ENCODE measurements at places on chromosomes 2 and 18. TPM values are rescaled to one million over a fixed set of nuclear protein-coding genes. Genes with fewer than 3 reads are reported as not detected.

INO80C gene
- 13.5 TPM for total RNA-seq

LYPD6B gene
- 3.9 TPM for total RNA-seq

GALNT3 gene
- 0.39 TPM for total RNA-seq

LRRFIP1 gene
- total RNA-seq: 66.3 TPM

CYP27C1 gene
- 1.5 TPM for total RNA-seq

PROM2 gene
- 16.0 TPM for total RNA-seq

DNA sequence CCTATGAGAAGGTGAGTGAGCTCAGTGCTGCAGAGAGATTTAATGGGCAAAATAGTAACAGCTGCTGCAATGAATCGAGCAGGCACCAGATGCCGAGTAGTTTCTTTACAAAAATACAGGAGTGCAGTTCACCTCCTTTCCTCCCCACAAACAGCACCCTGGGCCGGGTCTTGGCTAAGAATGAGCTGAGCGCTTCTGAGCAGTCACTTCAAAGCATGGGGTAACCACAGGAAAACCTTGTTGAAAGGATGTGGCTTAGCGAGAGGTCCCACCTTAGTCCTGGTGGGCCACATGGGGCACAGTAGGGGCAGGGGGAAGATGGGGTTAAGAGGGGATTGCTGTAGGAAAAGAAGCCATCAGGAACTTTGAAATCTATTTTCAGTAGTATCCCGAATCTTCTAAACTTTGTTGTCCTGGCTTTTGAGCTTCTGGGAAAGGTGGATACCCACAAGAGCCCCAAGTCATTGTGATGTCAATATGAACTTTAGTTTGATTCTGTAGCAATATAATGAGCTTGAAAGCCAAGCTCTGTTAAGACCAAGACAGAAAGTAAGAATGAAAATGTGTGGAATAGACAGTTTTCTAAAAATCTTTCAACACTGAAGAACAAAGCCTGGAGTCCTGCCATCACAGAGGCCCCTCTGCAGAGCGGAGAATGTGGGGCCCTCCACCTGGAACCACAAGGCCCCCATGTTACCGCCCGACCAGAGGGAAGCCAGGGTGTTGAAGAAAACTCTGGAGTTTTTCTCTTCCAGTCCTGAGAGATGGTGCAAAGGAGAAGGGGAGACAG, 101.0 kb upstream of the ZNF236 start:
- no peak for DNase-seq

GRCh38 chr2:66832646-66833435, 397.9 kb downstream of the MEIS1 start:
- DNase-seq: peak; percentile 46

GRCh38 chr18:68780802-68781635, 16.9 kb upstream of the CCDC102B start:
- no peak for DNase-seq

- DNase-seq: no peak
Measured at GRCh38 chr2:165743442-165743841, 50.6 kb downstream of the GALNT3 start.

DNA sequence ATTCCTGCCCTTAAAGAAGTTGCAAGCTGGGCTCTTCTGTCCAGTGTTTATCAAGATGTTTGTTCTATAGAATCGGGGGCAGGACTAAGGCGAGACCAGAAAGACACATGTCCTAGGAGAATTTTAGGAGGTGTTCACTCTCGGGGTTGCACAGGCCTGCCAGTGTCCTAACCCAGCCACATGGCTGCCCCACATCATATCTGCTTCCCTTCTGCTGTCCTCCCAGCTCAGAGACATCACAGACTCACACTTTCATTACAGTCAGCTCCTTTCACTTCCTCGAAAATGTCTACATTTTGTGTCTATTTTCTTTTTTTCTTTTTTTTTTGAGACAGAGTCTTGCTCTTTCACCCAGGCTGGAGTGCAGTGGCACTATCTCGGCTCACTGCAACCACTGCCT, 10.7 kb upstream of the MRO start:
- DNase-seq: no peak

DNA sequence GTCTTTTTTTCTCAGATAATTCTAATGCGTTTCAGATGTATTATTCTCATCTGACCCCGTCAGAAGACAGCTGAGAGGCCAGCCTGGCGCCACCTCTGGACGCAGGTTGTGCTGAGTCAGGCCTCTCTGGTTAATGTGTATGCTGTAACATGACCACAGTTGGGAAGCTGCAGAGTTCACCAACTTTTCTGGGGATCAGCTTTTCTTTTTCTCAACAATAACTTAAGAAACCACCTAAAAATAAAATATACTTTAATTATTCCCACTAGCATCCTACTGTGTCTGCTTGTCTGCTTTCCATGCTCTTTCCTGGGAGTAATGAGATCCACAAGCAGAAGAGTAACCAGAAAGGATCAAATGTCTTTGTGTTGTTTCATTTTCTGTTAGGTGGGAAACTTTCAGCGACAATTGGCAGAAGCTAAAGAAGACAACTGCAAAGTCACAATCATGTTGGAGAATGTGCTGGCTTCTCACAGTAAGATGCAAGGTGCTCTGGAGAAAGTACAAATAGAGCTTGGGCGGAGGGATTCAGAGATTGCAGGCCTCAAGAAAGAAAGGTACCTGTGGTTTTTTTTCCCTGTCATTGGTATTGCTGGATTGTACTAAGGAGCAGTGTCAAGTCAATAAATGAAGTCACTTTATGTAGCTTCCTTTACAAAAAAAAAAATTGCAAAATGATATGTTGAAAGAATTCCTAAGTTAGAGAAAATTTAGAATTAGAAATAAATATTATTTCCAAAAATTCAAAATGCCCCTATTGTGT, 79.8 kb downstream of the CCDC150 start:
- peak; percentile 52 for DNase-seq

DNA sequence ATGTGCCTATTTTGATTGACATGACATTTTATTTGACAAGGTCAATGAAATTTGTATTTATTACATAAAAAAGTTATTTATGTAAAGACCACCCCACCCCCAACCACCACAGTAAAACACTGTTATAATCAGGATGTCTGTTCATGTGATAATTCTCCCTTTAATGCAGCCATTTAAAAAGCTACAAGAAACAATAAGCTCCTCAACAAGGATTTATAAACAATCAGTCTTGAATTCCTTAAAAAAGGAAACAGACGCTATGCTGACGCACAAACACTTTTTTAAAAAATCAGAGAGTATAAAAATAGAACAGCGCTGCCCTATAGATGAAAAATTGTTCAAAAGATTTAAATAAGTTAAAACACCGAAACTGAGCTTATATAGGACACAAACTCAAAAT, 102.2 kb downstream of the SOS1 start:
- no peak for DNase-seq

GRCh38 chr18:3872641-3873040, 422.7 kb downstream of the TGIF1 start:
- DNase-seq: no peak

DNA sequence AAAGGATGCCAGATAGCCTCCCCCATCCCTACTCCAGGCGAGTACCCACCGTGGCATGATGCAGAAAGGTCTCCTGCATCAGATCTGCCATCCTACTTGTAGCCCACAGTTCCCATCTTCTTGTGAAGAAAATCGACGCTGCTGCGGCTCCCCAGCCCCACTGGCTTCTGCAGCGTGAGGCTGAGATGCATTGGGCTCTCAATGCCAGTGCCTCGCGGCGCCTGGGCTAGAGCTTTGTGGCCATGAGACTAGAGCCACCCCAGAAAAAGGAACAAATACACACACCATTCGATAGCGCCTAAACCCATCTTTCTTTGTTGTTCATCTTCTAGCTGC, 2.8 kb downstream of the NOL4 start:
- no peak for DNase-seq

DNA sequence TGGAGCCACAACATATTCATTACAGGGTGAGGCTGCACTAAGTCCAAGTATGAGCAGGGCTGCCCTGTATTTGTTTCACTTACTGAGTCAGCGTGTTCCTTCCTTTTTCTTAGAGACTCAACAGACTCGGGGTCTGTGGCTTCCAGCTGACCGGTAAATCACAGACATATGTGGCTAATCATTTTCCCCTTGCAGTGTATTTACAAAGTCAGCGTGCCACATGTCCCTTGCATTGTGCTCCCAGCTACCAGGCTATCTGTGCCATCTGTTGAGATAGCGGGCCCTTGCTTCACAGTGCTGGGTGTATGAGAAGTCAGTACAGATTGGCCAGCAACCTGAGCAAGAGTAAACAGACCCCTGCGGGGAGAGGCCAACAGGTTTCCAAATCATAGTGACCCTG, 254.3 kb downstream of the LRRTM1 start:
- DNase-seq: no peak

- DNase-seq: no peak
Measured at GRCh38 chr2:230069402-230069801, 678 bp upstream of the SLC16A14 start.

GRCh38 chr2:174158003-174158402, 90.3 kb downstream of the OLA1 start:
- DNase-seq: peak; percentile 52

- DNase-seq: peak; percentile 24
Measured at GRCh38 chr2:201523506-201523905, 72.0 kb downstream of the STRADB start.

DNA sequence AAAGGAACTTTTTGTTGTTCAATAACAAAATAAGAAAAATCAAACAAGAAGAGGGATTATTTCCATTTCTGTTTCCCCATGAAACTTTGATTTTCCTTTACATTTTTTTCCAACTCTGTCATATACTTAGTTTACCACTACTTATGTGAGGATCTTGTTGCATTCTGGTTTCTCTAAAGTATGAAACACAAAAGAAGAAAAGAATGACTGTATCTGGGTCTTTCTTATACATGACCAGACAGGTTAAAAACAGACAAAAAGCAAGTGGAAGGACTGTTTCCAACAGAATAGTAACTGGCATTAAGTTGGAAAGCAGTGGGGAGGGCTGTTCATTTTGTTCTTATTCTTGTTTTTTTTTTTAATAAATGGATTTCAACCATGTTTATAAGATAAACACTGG, 1207.8 kb upstream of the FAM98A start:
- no peak for DNase-seq

DNA sequence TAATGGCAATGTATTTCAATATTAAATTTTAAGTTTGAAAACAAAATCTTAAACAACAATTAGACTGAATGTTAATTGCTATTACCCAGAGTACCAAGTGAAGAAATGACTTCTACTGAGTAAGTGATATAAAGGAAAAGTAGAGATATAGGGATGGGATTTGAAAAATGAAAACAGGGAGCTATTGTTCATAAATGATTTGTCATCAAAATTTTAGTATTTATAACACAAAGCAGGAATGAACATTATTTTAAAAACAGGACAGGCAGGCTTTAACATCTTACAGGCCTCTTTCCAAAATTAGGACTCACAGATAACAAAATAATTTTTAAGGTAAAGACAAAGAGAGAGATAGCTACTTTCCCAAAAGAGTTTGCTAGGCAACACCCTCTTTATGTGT, 3.9 kb downstream of the EXOC6B start:
- no peak for DNase-seq

Data from cardiac muscle cell (in vitro differentiated cells and primary cell).